ENCODE measurements at places on chromosomes 1 and 21.

GRCh38 chr1:34477632-34478141 is 277.2 kb upstream of the GJB5 start:
- no peak overlapping the region for H3K4me3 ChIP-seq
- H3K4me1 ChIP-seq: no peaks in the 10 kb centered on the region
- H3K27ac ChIP-seq: no peak overlapping the region
- no peaks in the 10 kb centered on the region for H3K36me3 ChIP-seq
- DNase-seq: no peak
- H3K27me3 ChIP-seq: peaks cover 17% of the 10 kb centered on the region

DNA sequence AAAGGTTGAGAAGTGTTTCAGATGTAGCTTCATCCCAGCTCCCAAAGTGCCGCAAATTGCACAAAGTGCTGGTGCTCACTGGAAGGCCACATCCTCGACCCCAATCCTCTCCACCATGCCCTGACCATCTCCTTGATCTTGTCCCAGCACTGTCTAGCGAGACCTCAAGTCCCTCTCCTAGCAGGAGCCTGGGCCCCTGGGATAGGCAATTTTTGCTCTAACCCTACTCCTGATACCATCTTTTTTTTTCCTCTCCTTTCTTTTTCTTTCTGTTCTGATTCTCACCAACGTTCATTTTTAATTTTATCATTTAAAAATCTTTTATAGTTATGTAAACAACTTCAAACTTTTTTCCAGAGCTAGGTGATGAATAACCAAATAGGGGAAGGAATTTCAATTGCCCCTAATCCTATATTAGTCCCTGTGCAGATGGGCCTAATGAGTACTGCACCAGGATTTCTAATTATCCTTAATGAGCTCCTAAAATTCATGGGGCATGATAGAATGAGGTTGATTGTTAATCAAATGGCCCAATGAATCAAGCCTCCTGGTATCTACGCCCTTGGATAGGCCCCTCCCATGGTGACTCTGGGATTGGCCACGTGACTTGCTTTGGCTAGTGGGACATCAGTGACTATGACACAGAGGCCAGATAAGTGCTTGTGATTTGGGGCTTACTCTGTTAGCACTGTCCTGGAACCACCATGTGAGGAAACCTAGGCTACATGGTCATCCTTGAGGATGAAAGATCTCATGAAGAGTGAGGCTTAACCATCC is 41.5 kb upstream of the TENT5B start:
- no peak overlapping the region for H3K27ac ChIP-seq
- DNase-seq: no peak
- H3K4me3 ChIP-seq: no peak overlapping the region
- H3K4me1 ChIP-seq: no peaks in the 10 kb centered on the region
- no peaks in the 10 kb centered on the region for H3K27me3 ChIP-seq
- no peaks in the 10 kb centered on the region for H3K36me3 ChIP-seq

DNA sequence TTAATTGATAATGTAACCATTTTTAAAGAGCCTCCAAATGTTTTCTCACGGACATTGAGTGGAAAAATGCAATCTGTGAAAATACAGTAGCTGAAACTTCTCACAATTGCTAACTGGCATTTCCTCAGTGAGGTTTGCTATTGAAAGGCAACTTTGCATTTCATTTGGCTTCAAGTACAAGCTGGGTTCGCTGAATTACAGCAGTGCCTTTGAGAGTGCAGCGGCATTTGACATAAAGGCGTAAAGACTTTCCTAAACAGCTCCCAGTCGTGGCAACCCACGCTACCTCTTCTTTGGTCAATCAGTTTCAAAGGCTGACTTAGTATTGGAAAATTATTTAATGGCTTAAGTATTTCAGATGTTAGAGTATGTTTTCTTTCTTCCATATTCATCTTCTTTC is 39.3 kb upstream of the ZBTB18 start:
- no peaks in the 10 kb centered on the region for H3K36me3 ChIP-seq
- H3K27ac ChIP-seq: no peak overlapping the region
- peaks cover 9% of the 10 kb centered on the region for H3K4me1 ChIP-seq
- H3K27me3 ChIP-seq: no peaks in the 10 kb centered on the region
- DNase-seq: no peak
- H3K4me3 ChIP-seq: no peak overlapping the region

- no peaks in the 10 kb centered on the region for H3K27me3 ChIP-seq
- no peak overlapping the region for H3K4me3 ChIP-seq
- H3K36me3 ChIP-seq: no peaks in the 10 kb centered on the region
- no peak for DNase-seq
These were observed 12.0 kb upstream of the PRKCZ start for GRCh38 chr1:2038229-2038628.

GRCh38 chr1:22234476-22235030 is 91.7 kb upstream of the WNT4 start:
- H3K27ac ChIP-seq: no peak overlapping the region
- H3K4me3 ChIP-seq: no peak overlapping the region
- H3K4me1 ChIP-seq: no peaks in the 10 kb centered on the region

Data from activated naive CD4-positive, alpha-beta T cell treated with anti-CD3 and anti-CD28 coated beads for 36 hours (primary cell).